Renal pelvis (tissue), 12 donors: ENCODE measurements at places on chromosomes 4 and X.

DNA sequence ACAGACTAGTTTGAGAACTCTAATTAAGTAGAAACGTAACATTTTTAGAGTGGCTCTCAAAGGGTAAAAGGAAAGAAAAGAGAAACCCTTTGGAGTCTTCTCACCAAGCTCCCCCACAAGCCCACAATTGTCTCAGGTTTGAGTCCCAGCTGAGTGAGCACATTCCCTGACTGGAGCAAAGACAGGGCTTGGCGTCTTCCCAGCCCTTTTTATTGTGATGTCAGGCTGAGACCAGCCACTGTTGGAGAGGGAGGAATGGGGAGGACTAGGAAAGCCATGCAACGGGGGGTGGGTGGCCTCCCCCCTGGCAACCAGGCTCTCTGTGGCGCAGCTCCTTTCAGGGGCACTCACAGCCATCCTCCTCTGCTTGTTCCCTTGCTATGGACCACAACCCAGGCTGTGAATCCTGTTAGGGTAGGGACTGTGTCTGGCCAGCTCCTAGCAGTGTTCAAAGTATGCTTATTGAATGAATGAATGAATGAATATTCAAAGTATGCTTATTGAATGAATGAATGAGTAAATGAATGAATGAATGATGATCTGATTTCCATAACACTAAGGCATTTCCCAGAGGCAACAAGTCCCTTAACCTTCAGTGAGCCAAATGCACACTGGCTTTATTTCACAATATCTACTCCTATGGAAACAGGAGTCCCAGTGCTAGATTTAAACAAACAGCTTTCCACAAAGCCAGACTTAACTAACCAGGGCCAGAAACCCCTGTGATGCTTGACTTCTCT is 413.3 kb downstream of the MID1IP1 start:
- no peak for DNase-seq

DNA sequence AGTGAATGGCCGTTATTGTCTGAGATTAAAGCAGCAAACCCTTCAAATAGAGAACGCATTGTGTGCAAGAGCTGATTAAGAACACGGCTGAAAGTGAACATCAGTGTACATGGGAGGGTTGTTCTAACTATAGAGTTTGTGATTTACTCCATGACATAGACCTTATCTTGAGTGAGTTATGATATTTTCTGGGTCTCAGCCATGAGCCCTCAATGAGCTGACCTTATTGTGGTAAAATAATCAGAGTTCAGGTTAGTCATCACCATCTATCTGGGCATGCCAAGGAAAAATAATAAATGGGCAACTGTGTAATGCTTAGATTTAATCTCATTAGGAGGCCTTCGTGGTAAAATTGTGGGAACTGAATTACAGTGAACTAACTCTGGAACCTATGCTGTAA is 33.2 kb upstream of the CLDN24 start:
- DNase-seq = no peak

DNA sequence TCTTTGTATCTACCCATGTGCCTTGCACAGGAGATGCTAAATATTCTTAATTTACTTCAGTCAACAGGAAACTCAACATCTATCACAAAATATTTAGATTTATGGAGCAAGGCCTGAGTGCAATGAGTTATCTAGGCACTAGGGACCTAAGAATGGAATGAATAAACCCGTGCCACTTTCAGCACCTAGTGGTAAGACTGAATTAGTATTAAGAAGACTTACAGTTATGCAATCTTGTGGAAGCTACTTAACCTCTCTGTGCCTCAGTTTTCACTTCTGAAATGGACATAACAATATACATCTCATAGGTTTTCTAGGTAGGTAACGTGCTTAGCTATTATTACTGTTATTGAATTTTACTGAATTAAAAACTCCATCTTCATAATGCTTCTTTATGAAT is 144.6 kb upstream of the MAP3K15 start:
- no peak for DNase-seq

DNA sequence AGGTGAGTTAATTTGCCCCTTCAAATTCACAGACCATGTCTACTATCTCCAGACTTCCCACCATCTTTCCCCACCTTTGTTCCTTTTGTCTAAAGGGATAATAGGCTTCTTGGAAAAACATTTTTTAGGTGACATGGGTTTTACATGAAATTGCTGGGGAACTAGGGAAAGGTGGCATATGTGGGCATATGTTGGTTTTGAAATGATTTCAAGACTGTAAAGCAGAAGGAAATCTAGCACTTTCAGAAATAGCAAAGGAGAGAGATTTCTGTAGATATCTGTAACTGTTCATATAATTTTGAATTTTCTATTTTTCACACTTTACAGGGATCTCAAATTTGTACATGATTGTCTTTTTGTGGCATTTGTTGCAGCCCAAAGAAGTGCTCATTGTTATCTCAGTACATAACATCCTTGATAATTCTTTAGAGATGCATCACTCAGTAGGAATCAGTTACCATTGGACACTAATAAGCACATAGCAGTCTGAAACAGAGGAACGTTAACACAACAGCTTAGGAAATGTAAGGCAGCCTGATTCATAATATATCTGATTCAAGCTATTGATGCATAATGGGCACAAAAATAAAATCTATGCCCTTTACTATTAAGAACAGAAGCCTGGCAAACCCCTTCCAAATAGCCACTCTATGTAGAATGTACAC is 659.7 kb downstream of the CENPC start:
- DNase-seq = no peak

- DNase-seq = no peak
These were observed 33.5 kb downstream of the GUCY2F start for GRCh38 chrX:109448282-109448938.

- DNase-seq = no peak
These were observed 1.1 kb downstream of the PLAC8 start for GRCh38 chr4:83113429-83113786.

GRCh38 chr4:132865922-132866321 is 283.2 kb upstream of the PCDH10 start:
- DNase-seq = no peak

GRCh38 chr4:184171011-184171410 is 46.7 kb downstream of the ENPP6 start:
- no peak for DNase-seq
